ENCODE measurements at places on chromosomes 1 and 21. TPM values are rescaled to one million over a fixed set of nuclear protein-coding genes. Genes with fewer than 3 reads are reported as not detected.
A peak's percentile ranks its signal among the peaks of the same experiment; 100 is the strongest.

KRTAP7-1 gene
- total RNA-seq = not detected

DNA sequence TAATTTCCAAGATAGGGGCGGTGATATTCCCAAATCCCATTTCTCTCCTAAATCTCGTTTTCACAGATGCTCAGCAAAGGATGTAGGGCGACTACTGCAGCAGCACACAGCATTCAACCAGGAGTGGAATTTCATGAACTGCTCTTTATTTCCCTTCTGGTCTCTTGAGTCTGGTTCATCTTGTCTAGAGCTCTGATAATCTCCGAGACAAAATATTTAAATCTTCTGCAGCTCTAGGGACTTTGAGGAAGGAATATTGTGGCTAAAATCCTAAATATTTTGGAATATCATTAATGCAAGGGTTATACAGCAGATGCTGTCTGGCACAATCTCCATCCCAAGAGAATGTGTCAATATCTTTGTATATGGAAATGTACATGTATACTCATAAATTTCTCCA lies 45.4 kb downstream of the KIF26B start:
- no peaks in the 10 kb centered on the region for H3K4me1 ChIP-seq
- no peak for DNase-seq
- H3K36me3 ChIP-seq = no peaks in the 10 kb centered on the region
- H3K27me3 ChIP-seq = no peaks in the 10 kb centered on the region
- H3K27ac ChIP-seq = no peak overlapping the region
- H3K4me3 ChIP-seq = no peak overlapping the region

DNA sequence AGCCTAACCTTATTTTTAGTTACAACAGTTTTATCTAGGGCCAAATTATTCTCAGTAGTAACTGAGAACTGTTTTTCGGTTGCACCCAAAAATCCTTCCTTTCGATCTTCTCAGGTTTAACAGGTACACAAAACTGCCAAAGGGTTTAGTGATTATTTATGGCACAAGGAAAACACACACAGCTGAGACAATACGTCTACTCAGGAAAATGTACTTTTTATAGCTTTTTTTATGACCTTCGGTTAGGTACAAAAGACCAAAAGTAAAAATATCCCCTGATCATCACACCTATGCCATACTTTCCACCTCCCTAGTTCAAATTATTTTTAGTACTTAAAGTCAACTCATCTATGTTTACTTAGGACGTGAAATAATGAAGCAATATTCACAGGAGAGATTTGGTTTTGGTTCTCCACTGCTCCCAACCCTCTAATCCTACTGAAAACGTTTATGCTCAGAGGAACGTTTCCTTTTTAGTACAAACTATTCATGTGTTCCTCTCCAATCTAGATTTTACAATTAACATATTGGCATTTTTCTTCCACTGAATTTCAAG lies 48.7 kb downstream of the TTLL7 start:
- H3K4me1 ChIP-seq = no peaks in the 10 kb centered on the region
- no peak overlapping the region for H3K27ac ChIP-seq
- H3K36me3 ChIP-seq = no peaks in the 10 kb centered on the region
- no peaks in the 10 kb centered on the region for H3K27me3 ChIP-seq

- no peak for DNase-seq
- no peak overlapping the region for H3K27ac ChIP-seq
- no peaks in the 10 kb centered on the region for H3K36me3 ChIP-seq
- no peaks in the 10 kb centered on the region for H3K4me1 ChIP-seq
- H3K4me3 ChIP-seq = no peak overlapping the region
- H3K27me3 ChIP-seq = peaks cover 6% of the 10 kb centered on the region
Observed at GRCh38 chr21:44583800-44584147, 3.4 kb upstream of the KRTAP10-5 start.

- H3K4me1 ChIP-seq = no peaks in the 10 kb centered on the region
- DNase-seq = peak; percentile 35
- no peaks in the 10 kb centered on the region for H3K36me3 ChIP-seq
- no peak overlapping the region for H3K27ac ChIP-seq
- H3K27me3 ChIP-seq = no peaks in the 10 kb centered on the region
Observed at GRCh38 chr1:224380003-224380402, 23.3 kb downstream of the CNIH4 start.

All from stomach (tissue), 19 donors.